Kidney epithelial cell (primary cell): ENCODE measurements at places on chromosomes 13 and 19.

GRCh38 chr13:32553720-32554119, 15.1 kb upstream of the N4BP2L2 start:
- DNase-seq: no peak

GRCh38 chr19:31742249-31742648, 393.0 kb upstream of the TSHZ3 start:
- DNase-seq: no peak

DNA sequence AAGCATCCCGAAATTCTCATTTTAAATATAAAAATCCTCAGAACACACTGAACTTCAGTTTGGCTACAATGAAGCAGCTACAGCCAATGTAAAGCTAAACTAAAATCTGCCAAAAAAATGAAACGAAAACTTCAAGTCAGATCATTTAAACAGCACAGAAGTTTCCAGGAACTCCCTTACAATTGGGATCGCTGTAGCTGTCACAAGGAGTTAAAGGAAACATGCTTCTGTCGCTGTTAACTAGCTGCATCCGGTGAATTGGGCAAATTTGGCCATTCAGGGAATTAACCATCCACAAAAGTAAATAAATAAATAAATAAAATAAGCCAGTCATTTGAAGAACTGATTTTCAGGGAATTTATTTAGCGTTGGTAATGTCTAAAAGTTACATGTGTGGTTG, 77.0 kb upstream of the PEG3 start:
- no peak for DNase-seq

GRCh38 chr13:112905619-112905989, 63.4 kb upstream of the MCF2L start:
- DNase-seq: no peak

DNA sequence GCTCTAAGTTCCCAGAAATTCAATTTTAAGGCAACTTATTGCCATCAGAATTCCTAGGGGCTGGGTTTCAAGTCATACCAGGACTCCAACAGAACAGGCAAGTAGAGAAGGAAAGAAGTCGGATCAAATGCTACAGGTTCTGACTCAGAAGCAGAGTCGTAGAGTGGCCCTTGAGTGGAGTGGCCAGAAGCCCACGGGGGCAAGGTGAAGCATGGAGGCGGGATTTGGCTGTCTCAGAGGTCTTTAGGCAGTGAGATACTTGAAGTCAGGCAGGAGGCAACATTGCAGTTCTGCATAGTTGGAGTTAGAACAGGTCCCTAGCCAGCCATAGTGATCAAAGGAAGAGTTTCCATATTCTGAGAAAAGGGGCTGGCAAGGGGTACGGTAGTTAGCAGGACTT, 111.6 kb downstream of the NHLRC3 start:
- DNase-seq: no peak

GRCh38 chr13:49113526-49114286, 106.4 kb upstream of the MLNR start:
- peak; percentile 56 for DNase-seq

- no peak for DNase-seq
These were observed 38.9 kb downstream of the CAPN12 start for GRCh38 chr19:38705197-38706019.

GRCh38 chr13:19607523-19608078, 25.9 kb upstream of the MPHOSPH8 start:
- no peak for DNase-seq

GRCh38 chr13:80048802-80049201, 292.1 kb downstream of the SPRY2 start:
- DNase-seq: peak; percentile 93

- DNase-seq: no peak
These were observed 38.7 kb downstream of the RNF6 start for GRCh38 chr13:26183416-26183815.

- no peak for DNase-seq
These were observed 6.7 kb downstream of the SAFB2 start for GRCh38 chr19:5615756-5616327.

- DNase-seq: no peak
These were observed 94.6 kb downstream of the EFNB2 start for GRCh38 chr13:106440866-106441265.

GRCh38 chr19:56145698-56146097, 4.6 kb downstream of the ZNF444 start:
- DNase-seq: no peak

DNA sequence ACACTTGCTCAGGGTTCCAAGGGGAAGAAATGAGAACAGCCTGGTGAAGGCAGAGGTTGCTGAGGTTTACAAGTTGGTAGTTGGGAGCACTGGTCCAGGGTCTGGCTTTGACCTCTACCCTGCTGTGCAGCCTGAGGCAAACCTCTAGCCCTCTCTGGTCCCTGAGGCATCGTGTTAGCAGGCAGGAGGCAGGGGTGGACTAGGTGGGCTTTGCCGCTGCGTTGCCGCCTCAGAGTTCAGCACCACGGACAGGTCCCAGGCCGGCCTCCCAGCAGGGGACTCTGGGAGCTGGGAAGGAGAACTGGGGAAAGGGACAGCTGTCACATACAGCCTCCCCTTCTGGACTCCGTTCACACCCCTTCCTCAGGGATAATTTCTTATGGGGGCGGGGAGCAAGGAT, 3.1 kb downstream of the NCAN start:
- DNase-seq: no peak

GRCh38 chr13:46119883-46120614, 15.2 kb upstream of the CPB2 start:
- DNase-seq: peak; percentile 49

DNA sequence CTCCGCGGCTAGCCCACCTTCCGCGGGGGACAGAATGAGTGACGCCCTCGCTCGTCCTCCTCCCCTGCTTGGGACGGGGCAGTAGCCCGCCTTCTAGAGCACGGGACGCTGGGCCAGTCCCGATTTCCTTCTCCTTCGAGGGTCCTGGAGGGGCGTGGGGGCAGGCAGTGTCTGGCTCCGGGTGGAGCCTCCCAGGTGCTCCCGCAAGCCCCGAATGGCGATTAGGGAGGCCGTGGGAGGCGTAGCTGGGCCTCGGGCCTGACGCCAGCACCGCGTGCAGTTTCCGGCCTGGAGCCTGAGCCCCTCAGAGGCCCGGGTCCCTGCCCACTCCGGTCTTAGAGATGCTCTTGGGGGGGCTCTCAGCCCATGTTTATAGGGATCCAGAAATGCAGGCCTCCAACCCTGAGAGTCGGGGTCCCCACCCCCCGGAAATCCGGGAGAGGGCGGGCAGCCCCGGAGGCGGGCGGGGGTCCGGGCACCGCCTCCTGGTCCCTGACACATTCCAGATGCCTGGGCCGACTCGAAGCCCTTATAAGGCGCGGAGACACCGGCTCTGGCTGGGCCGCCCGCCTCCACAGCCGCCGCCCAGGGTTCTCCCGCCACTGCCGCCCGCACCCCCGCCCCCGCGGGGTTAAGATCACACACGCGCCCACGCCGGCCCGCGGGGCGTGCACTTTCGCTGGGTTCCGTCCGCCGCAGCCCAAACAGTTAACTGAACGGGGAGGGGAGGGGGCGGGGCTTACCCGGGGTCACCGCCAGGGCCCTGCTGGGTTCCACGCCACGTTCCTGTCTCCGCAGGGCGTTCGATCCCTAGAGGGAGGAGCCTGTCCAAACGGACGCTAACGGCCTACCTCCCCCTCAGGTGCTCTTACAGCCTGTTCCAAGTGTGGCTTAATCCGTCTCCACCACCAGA, 1.5 kb downstream of the MYADM start:
- DNase-seq: no peak

DNA sequence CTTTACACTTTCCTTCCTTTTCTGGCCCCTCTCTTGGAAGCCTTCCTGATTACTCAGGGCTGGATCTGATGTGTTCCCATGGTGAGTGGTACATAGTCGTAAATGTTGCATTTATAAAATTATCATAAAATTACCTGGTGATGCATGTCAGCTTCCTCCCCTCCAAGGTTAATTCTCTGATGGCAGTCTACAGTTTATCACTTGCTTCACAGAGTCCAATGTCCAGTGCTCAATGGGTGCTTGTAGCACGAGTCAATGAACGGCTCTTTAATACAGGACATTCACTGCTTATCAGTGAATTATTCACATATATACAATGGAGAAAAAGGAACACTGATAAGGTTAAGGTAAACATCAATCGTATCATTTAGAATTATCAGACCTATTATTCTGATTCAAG, 27.0 kb upstream of the OXGR1 start:
- DNase-seq: no peak

DNA sequence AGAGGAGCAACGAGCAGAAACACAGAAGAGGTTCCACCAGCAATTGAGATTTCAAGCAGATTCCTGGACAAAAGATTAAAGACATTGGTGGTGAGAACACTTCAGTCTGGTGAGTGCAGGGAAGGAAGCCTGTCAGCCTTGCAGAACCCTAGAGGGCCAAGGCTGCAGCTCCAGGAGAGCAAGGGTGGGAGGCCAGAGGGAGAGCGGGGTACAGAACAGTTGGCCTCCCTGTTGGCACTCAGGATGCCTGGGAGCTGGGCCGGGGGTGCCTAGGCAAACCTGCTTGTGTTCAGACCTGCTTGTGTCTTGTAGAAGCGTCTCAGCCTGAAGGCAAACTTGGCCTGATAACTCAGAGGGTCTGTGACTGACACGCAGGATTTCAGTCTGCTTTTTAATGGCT, 5.1 kb upstream of the LIN7B start:
- no peak for DNase-seq
